ENCODE measurements at places on chromosomes 12 and 14.
A peak's percentile ranks its signal among the peaks of the same experiment; 100 is the strongest.

DNA sequence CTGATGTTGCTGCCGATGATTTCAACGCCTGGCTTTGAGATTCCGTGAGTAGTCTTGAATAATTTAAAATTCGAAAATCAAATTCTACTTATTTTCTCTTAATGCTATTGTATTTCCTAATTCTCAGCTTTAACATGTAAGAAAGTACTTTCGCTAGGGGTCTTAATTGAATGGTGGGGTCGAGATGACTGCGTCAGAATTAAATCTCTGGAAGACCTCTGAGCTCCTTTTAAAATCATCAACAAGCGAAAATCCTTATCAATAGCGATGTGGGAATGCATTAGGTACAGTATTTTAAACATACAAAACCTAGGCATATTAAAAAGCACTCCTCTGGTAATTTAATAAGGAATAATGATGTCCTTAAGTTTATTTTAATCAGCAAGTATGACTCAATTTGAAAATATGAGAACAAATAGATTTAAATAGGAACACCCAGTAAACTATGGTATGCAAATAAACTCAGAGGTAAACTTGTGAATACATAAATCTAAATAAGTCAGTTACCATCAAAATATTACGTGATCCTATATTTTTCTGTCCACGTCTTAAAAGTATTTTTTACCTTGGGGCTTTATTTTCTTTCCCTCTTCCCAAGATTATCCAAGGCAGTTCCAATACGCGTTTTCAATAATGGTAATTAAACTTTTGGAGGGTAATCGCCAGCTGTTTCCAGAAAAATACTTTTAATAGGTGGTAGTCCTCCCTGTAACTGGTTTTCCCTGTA, 1.4 kb downstream of the FOXA1 start:
- no peak for DNase-seq

DNA sequence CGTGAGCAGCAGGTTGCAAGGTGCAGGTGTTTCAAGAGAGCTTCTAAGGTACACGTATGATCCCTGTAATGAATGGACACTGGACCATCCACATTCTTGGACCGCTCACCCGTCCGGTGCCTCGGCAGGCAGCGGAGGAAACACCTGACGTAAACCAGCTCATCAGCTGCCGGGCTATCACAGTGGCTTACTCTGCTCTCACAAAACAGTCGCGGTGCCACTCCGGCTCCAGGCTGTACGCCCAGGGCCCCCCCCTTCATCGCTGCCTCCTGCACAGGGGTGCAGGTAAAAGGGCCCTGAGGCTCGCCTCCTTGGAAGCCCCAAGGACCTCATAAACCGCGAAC, 436 bp downstream of the VPS33A start:
- DNase-seq, result no peak

- DNase-seq, result no peak
These were observed 212.2 kb downstream of the DACT1 start for GRCh38 chr14:58850011-58850410.

DNA sequence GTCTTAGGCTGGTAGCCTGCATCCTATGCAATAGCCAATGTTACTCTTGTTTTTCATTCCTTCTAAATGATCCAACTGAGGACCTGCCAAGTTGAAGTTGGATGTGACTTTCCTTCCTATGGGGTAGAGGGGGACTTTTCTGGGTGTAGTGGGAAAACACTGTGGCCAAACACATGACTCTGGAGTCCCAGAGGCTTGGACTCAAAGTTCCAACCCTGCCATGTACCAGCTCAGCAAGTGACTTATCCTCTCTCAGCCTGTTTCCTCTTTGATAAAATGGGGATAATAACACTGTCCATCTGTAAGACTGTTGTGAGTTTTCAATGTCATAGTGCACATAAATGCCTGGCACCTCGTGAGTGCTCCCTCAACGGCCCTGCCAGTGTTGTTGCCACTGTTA, 97.0 kb downstream of the ZFP36L1 start:
- no peak for DNase-seq

- no peak for DNase-seq
These were observed 42.1 kb downstream of the C14orf132 start for GRCh38 chr14:96081224-96081623.

DNA sequence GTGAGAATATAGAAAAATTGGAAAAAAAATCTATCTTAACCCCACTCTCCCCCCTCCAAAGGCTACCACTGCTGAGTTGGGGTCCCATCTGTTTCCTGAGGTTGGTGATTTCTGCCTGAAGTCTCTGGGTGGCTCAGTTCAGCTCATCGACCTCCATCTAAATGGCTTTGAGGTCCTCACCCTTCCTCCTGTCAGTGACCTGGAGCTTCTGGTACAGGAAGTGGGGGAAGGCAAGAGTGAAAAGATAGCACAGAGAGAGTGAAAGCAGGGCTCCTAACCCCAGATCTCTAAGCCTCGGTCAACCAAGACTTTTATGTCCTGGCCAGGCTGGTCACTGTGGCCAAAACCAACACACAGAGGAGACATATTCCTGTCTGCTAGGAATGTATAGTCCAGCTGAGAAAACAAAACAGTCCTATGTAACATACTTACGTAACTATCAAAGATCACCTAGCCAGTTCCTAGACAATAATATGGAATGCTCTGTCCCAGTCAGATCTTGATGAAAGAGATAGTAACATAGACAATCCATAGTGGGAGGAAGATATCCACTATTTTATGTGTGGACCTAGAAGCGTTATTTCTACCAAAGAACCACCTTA, 12.3 kb upstream of the KRT73 start:
- DNase-seq, result no peak

DNA sequence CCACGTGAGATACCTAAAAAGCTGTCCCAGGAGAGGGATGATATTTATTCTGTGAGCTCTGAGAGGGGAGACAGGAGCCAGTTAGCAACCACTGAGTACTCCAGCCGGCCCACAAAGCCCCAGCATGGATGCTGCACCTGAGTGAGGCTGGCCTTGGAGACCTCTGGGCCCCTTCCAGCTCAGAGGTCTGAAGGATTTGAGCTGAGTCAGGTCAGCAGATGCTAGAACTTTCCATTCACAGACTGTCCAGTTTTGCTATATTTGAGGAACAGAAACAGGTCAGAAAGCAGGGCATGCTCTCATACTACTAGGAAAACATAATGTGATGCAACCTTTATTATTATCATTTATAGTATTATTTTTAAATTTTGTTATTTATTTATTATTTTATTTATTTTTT, 15.0 kb upstream of the MAPKAPK5 start:
- DNase-seq, result no peak

GRCh38 chr12:52122540-52122871, 43.0 kb downstream of the SMIM41 start:
- no peak for DNase-seq

DNA sequence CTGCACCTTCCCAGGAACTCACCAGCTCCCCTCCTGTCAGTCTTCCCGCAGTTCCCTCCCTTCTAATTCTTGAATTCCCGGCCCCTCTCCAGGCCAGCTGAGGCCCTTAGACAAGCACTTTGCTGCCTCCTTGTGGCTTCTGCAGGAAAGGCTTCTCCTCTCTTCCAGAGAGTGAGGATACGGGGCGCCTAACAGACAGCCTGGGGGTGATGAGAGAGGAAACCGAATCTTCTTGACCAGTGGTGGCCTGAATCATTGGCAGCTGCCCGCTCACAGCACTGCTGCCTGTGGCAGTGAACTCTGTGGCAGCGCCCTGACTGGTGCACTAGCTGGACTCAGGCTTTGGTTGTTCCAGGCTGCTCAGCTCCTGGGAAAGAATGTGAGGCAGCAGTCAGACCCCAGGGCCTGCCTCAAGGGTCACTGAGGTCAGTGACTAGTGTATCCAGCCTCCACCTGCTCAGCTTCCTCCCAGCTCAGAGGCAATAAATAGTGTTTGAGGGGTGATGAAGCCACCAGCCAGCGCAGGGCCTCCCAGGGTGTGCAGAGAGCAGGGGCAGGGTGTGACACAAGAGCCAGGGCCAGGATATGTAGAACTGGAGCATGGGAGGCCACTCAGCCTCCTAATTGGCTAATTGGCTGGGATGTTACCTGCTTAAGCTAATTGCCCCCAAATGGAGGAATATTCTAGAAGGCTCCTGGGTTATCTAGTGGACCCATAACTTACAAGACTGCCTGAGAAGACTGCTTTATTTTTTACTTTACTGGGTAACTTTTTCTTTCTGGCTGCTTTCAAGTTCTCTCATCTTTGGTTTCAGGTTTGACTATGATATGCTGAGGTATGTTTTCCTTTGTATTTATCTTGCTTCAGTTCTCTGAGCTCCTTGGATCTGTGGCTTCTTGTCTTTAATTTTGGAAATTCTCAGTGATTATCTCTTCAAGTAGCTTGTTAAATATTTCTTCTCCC, 12.9 kb upstream of the MCRS1 start:
- peak; percentile 86 for DNase-seq

- DNase-seq, result no peak
These were observed 440.6 kb upstream of the CCDC196 start for GRCh38 chr14:66045572-66046021.

GRCh38 chr14:58944343-58944967, 244.0 kb upstream of the DAAM1 start:
- peak; percentile 5 for DNase-seq

DNA sequence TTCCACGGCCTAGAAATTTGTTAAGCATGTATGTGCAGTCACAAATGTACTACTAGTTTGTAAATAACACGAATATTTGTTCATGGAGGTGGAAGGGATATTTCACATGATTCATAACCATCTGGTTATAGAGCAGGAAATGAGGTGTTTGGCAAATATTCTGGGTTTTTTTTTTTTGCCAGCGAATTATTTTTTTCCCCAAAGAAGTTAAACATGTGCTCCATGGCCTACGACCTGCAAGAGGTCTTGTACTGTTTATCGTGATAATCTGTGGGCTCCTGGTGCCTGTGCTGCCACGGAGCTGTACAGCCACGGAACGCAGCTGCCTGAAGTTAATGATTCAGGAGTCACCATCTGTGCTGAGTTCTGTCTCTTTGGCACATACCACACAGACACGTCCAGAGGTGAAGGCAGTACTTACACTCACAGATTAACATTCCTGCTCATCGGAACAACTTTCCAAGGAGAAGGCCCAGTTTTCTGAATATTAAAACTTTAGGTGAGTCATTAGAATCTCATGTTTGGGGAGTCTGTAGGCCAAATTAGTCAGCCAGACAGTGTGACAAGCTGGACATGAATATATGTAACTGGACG, 156.3 kb downstream of the TMX1 start:
- no peak for DNase-seq

- DNase-seq, result peak; percentile 87
These were observed at the start of gene LRP6 for GRCh38 chr12:12266873-12267741. TSS of gene LRP6 (minus strand) at chr12:12267044. CDS start at chr12:12266735, 309 bp downstream.

DNA sequence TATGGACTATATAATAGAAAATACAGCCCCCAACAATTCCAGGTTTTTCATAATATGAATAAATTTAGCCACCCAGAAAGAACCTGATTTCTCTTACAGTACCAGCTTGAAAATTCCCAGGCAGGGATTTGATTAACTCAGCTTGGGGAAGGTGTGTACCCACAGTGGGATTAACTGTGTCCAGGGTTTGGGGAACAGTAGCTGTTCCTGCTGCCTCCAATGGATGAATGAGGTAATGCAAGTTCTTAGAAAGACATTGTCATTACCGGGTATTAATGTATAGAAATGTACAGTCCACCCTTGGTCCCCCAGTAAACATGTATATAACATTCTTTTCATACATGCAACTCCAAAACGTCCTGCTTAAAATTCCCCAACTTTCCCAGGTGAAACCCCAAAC, 115.6 kb downstream of the LRIG3 start:
- DNase-seq, result no peak

- DNase-seq, result no peak
These were observed 95.0 kb upstream of the CCND2 start for GRCh38 chr12:4178424-4179170.

DNA sequence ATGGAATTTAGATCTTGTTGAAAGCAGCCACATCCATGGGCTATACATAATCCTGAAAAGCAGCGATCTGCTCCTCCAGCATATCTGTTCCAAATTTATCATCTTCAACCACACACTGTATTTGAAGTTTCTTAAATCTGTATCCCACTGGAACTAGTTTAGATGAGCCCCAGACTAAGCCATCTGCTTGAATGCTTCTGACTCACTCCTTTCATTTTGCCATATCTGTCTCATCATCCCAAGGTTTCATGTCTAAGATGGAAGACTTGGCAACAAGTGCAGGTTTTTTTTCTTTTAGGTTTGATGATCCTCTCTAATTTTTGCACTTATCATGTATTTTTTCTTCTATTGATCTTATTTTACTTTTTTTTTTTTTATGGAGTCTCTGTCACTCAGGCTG, 54.4 kb upstream of the TMEM263 start:
- no peak for DNase-seq

DNA sequence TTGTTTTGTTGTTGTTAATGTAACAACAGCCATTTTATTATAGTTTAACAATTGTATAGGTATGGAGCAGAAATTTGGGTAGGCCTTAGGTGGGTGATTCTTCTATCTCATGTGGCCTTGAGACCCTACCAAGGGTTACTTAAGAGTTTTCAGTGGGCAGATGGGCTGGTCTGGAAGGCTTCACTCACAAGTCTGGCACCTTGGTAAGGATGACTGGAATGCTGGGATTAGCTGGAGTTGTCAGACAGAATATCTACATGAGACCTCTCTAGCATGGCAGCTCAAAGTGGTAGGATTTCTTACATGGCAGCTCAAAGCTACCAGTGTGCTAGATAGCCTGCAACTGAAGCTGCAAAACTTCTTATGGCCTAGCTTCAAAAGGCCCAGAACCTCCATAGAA, 2.2 kb upstream of the MARS1 start:
- no peak for DNase-seq

DNA sequence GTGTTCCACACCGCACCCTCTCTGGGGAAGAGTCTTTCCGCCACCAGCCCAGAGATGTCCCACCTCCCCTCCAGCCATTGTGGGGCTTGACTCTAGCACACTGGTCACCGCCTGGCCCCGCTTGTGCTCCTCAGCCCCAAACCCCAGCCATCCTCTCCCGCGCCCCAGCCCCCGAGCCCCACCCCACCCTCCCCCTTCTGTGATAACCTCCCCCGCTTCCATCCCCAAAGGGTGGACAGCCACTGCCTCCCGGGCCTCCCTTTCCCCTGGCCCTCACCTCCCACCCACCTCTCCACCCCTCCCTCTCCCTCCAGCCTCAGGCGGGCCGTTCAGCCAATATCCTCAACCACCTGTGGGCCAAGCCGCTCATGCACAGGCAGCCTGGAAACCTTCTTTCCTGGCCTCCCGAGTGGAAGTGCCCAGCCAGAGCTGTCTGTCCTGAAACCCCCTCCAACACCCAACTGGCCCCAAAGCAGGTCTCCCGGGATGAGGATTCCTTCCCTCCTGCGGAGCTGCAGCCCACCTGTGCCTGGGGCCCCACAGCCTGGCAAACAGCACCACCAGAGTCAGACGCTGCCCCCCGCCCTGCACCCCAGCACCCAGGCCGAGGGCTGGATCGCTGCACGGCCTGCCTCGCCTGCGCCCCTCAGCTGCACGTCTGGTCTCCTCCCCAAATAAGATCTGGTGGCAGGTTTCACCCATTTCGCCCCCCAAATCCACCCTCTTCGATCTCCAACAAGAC, 27.1 kb upstream of the NUDT14 start:
- no peak for DNase-seq

DNA sequence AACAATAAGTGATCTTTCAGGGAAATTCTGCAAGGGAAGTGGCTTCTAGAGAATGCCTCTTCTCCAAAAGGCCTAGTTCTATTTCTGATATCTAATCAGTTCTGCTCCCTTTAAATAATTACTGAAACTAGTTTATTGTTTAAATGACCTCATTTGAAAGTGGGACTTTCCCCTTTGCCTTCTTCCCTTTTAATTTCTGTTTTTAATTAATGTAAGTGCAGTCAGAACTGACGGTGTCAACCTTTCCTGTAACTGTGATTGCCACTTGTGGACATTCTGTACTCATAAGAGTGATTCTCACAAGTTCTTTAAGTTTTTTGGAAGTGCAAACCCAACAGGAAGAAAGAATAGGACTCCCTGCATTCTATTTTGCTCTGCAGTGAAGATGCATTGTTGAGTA, 265.3 kb upstream of the PLEKHG7 start:
- no peak for DNase-seq

GRCh38 chr14:98593361-98593761, 678.6 kb downstream of the BCL11B start:
- peak; percentile 70 for DNase-seq
